ENCODE measurements at places on chromosomes 12 and 14.

- no peak for DNase-seq
These were observed 187.6 kb upstream of the ALG10 start for GRCh38 chr12:33834672-33835071.

- DNase-seq: no peak
These were observed 714.6 kb downstream of the GALC start for GRCh38 chr14:87278415-87278814.

- DNase-seq: no peak
These were observed 452.1 kb upstream of the PDE3A start for GRCh38 chr12:19916196-19916753.

DNA sequence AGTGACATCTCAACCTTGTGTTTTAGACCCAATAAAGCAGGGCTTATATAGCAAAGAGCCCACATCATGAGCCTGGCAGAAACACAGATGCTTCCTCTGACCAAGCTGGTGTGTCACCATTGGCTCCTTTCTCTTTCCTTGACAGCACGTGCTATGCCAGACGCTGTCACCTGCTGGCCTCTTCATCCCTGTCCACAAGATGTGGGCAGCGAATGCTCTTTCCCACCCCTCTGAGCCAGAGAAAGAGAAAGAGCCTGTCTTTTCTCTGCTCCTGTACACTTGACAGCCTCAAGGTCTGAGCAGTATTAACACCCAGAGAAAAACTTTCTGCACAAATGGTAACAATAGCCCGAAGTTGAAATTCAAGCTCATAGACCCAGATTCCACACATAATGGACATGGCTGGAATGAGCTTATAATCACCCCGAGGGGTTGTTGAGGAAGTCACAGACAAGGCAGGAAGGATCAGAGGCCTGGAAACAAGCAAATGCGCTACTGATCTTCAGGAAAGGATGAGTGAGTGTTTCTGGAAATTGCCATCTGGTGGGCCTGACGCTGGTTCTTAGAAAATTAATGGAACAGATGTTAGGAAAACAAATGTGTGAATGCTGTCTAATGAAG, 8.9 kb downstream of the TGFB3 start:
- DNase-seq: no peak

Measured in breast epithelium (tissue), 4 donors.